ENCODE measurements at places on chromosomes 1 and 21.

DNA sequence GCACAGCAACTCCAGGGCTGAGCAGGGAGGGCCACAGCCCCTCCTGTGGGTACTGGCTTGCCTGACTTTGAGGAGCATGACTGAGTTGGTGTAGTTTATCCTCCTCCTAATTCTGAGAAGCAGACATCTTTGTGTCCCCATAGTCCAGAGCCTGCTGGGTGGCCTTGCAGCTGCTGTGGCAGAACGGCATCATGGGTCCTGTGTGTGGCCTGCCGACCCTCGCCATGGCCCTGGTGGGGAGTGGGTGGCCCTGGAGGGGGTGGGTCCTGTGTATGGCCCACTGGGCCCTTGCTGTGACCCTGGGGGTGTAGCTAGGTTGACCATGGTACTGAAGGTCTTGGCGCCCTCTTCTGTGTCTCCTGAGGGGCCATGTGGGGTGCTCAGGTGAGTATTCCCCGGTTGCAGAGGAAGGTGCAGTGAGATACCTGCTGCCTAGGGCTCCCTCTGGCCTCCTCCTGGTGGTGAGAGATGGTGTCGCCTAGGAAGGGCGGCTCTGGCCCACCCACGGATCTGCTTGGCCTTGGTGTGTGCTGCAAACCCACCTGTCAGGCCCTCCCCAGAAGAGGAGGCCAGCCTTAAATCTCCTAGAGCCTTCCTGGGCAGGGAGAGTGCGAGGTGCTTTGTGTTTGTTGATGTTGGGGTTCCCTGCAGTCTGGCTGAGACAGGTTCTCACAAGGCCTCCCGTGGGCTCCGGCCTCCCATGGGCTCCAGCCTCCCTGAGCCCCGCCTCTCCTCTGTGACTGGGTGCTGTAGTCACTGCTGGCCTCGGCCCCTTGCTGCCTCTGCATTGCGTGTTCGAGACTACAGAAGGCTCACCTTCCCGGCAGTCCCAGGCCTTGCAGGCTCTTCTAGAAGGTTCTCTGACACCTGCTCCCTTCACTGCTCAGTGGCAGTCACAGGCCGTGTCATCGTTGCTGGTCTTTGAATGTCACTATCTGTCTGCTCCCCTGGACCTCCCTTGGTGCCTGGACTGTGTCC is 7.8 kb downstream of the SNAP47 start:
- no peak for DNase-seq

DNA sequence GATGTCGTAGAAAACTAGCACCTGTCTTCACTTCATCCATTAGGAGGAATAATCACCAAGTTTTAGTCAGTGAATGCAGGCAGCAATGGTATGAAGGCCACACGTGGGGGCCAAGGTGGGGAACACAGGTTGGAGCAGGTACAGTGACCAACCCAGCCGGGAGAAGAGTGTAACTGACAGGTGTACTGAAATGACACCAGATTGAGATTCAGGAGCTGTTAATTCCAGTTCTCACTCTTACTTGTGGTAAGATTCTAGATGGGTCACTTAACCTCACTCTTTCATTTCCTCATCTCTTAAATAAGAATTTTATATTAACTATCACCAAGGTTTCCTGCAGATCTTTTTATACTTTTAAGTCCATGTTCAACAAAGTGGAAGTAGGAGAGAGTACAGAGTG is 206.2 kb upstream of the PTBP2 start:
- DNase-seq, result no peak

DNA sequence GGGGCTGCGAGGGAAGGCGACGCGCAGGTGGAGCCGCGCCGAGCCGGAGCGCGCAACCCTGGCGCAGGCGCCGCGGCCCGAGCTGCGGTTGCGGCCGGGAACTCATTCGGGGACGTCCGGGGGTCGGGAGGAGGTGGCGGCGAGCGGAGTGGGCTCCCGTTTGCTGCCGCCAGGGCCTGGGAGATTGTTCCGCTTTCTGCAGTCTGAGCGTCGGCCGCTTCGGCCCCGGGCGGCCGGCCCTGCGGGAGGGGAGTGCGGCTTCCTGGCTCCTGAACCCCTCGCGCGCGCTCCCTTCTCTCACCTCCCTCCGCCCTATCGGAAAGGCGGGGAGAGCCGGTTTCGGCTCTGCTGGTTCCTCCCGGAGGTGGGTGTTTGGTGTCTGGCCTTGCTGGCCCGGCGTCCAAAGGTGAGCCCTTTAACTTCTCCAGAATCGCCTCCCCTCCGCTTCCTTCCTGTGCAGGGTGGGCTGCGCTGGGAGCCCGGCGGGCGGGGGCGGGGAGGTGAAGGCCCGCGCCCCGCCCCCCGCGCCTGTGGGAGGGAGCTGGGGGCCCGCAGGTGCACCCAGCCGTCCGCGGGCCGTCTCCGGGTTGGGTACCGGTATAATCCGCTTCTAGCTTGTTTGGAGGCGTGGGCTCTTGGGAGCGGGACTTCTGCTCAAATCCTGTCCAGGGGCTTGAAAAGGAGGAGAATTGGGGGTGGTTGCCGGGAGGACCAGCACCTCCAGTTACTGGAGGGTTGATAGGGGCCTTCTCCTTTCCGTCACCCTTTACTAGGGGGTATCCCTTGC is 683 bp downstream of the LRRC8D start:
- peak; percentile 63 for DNase-seq

DNA sequence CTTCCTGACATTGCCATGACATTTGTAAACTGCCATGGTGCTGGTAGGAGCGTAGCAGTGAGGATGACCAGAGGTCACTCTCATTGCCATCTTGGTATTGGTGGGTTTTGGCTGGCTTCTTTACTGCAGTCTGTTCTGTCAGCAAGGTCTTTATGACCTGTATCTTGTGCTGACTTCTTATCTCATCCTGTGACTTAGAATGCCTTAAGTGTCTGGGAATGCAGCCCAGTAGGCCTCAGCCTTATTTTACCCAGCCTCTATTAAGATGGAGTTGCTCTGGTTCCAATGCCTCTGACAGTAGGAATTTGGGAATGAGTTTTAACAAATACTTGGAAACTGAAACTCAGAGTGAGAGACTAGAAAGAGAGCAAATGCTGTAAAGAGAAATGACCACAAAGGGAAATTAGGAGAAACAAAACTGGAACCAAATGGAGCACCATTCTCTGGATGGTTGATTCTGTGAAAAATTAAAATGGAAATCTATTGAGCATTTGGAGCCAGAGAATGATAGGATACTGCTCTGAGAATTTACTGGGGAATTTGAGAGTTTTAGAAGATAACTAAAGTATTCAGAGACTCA is 50.1 kb upstream of the RHOU start:
- DNase-seq, result no peak

DNA sequence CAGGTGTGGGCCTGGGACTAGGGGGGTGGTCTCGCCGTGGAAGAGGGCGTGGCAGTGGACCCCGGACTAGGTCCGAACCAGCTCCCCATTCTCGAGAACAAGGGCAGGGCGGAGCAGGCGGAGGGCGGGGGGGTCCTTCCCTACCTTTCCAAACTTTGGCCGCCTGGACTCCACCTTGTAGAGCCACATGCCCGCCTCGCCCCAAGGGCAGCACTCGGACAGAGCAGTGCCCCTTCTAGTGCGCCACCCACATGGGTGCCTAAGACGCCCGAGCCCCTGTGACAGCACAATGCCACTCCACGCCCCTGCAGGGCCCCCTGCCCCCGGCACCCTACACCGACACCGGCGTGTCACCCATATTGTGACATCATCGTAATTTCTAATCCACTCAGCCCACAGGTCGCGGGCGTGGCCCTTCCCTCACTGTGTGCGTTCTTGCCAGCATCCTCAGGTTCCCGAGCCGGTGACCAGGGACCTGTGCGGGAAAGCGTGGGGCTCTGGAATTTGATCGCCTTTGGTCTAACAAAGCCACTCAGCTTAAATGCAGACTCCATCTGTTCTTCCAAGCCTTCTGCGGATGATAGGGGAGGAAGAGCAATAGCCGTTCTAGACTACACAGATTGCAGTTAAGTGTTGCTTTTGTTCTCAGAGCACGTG is 553 bp upstream of the STMN1 start:
- no peak for DNase-seq

- no peak for DNase-seq
These were observed 292.8 kb downstream of the HMCN1 start for GRCh38 chr1:186026946-186027345.

All from mesothelial cell of epicardium (in vitro differentiated cells).